Neural crest cell (in vitro differentiated cells): ENCODE measurements at places on chromosomes 5 and 9. TPM values are rescaled to one million over a fixed set of nuclear protein-coding genes. Genes with fewer than 3 reads are reported as not detected.

- no peak for DNase-seq
Observed at GRCh38 chr5:45454114-45454513, 242.1 kb downstream of the HCN1 start.

GRCh38 chr9:36930941-36931340 lies 103.1 kb downstream of the PAX5 start:
- no peak for DNase-seq

GRCh38 chr9:129006328-129007034 lies 21.6 kb downstream of the SH3GLB2 start:
- peak; percentile 65 for DNase-seq

DNA sequence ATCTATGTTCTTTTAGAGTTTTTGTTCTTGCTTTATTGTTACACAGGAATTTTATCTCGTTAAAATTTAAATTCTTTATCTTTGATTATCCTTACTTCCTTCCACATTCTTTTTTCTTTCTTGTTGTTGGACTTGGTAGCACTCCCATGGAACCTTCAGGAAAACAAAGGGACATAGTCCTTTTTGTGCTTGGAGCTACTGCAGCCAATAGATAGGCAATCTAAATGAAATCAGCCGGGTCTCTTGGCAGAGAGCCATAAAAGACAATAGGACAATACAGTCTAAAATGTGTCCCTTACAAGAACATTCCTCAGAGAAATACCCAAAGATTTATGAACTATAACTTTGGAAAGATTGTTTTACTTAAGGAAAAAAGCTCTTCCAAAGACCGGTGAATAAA lies 548.1 kb upstream of the C9orf72 start:
- DNase-seq = no peak

- DNase-seq = no peak
Observed at GRCh38 chr5:167381457-167381856, 910.0 kb upstream of the WWC1 start.

GRCh38 chr9:81841333-81841732 lies 86.9 kb upstream of the SPATA31D4 start:
- no peak for DNase-seq

DNA sequence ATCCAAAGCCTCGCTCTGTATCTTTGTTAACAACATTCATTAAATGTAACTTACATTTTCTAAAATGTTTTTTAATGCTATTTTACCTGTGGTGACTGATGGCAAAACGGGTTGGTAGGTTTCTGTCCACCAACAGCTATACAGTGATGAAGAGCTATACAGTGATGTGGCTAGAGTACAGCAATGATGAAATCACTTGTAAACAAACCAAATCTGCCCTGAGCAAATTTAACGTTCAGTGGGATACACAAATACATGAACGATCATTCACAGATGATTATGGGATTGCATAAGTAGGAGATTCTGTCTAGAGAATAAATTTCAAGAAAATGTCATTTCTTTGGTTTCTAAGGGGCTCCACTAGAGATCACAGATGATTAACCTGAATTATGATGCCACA lies 132.7 kb downstream of the MPDZ start:
- DNase-seq = no peak

- DNase-seq = no peak
Observed at GRCh38 chr5:132684491-132684890, 10.7 kb downstream of the IL4 start.

DNA sequence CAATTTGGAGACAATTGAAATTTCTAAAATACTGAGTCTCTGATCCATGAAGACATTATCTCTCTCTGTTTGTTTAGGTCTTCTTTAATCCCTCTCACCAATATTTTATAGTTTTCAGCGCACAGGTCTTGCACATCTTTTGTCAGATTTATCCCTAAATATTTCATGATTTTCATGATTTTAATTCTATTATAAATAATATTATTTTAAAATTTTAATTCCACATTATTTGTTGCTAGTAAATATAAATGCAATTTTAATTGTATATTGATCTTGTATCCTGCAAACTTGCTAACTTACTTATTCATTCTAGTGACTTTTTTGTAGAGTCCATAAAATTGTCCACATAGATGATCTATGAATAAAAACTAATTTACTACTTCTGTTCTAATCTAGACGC lies 112.6 kb upstream of the TNPO1 start:
- DNase-seq = no peak

- no peak for DNase-seq
Observed at GRCh38 chr5:68709239-68709638, 384.6 kb upstream of the SLC30A5 start.

DNA sequence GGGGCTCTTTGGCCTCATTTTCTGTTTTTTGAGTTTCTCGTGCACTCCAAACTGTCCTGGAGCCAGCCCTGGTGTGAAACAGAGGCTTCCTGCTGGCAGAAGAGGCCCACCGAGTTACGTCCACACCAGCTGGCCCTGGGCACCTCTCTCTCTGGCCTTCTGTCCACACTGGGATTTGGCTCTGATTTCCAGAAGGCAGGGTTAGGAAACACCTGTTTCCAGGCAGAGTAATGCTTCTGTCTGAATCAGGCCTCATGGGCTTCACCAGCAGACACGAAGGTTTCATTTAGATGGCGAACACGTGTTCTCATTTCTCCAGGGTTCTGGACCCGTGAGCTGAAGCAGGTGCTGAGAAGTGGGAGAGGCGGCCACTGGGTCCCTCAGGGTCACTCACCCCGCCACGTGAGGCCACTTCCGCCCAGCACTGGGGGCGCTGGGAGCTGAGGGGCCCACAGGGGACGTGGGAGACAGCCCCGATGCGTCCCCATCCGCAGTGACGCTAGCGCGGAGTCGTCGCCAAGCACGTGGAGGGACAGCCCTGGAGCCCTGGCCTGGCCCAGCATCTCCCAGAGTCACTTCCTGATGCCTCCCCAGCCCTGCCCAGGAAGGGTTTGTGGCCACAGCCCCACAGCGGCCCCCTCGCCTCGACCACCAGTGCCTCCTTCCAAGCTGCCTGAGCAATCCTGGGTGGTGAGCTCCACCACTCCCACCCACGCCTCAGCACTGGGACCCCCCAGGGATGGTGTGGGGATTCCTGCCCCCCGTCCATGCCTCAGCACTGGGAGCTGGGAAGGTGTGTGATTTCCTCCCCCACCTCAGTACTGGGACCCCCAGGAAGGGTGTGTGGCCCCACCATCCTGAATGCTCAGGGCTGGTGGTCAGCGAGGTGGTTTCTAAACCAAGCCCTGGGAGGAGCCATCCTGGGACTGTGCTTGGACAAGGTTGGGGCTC lies 4.9 kb upstream of the LRRC14B start:
- DNase-seq = no peak

GRCh38 chr5:82105457-82105856 lies 133.6 kb downstream of the ATG10 start:
- DNase-seq = no peak

- no peak for DNase-seq
Observed at GRCh38 chr5:96645091-96645490, 17.1 kb upstream of the CAST start.

DNA sequence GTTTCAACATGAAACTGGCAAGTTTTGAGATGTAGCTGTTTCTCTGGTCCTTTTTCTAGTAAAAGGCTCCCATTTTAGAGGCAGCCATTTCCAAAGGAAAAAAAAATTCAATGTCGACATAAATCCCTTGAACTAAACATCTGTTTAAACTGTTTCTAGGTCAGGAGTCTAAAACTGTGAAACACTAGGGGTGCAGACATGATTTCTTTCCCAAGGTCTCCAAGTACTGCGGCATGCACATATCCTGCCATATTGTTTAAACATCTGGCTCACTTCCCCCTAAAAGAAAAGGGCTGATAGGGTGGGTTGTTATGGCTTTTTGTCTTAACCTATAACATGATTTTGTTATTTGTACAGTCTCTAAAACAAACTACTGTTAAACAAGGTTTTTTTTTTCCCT lies 51.1 kb downstream of the NFIB start:
- no peak for DNase-seq

DNA sequence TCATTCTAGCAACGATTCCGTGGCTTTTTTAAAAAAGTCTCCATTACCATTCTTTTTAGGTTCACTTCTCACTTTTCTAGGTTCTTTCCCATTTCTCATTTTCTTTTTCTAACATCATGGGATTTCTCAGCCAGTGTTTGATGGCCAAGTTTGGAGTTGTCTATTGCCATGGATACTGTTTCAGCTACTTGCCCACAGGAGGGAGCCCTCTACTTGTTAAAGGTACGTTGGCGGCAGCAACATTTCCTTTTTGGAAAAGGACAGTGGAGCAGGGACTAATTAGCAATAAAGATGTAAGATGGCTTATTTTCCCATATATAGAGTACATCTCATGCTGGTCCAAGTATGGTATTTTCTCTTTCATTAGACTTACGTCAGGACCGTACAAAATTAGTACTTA lies 2257.5 kb upstream of the C9orf72 start:
- peak; percentile 31 for DNase-seq

- no peak for DNase-seq
Observed at GRCh38 chr5:12566441-12566840, 662.2 kb upstream of the CTNND2 start.

- DNase-seq = no peak
Observed at GRCh38 chr5:151624476-151624875, 33.3 kb upstream of the FAT2 start.

- no peak for DNase-seq
Observed at GRCh38 chr5:172148381-172148780, 39.6 kb downstream of the STK10 start.

- DNase-seq = no peak
Observed at GRCh38 chr9:111621895-111622480, 9.1 kb upstream of the DNAJC25 start.

GRCh38 chr9:130689937-130690700 lies 3.5 kb upstream of the EXOSC2 start:
- no peak for DNase-seq

DNA sequence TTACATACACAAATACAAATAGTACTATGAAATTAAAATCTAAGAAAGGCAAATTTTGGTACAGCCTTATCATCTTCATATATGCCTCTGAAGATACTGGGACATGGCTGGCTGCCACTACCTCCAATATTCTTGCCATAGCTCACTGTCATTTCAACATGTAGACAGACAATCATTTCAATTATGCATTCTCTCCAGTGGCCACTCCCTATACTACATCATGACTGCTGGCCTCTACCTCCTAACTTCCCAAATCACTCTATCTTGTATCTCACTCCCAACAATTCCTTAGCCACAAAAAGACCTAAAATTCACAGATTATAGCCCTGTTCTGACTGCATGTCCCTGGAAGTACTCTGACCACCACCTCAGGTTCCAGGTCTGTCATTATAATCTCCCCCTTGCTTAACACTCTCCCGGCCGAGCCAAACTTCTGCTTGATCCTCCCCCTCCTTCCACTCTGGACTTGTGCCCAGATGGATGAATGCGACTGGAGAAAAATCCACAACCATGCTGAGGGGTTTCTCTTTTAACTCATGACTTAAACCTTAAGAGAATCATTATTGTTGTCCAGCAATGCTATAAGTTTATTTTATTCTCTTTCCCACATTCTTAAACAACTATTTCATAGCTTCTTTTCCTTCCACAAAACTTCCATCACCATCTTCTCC lies 225.3 kb upstream of the TLE4 start:
- DNase-seq = no peak

DNA sequence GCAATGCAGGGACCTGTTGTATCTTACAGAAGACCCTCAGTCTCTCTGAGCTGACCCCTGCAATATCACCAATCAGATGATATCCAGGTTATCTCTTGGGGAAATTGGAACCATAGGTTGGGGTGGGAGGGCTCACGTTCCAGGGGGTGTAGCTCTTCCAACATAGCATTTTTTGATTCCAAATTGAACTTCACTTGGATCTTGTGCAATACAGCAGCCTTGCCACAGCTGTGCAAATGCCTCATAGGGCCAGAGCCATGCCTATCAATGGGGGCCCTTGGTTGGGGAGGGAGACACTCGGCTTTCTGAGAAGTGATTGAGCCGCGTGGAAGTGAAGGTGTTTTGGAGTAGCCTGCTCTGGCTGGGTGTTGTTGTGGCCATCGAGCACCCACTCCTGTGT lies 117.2 kb upstream of the PITX1 start:
- DNase-seq = no peak

- peak; percentile 45 for DNase-seq
Observed at GRCh38 chr5:54217826-54218503, 92.4 kb downstream of the ARL15 start.

- DNase-seq = no peak
Observed at GRCh38 chr9:32698706-32699277, 63.3 kb upstream of the TAF1L start.

DNA sequence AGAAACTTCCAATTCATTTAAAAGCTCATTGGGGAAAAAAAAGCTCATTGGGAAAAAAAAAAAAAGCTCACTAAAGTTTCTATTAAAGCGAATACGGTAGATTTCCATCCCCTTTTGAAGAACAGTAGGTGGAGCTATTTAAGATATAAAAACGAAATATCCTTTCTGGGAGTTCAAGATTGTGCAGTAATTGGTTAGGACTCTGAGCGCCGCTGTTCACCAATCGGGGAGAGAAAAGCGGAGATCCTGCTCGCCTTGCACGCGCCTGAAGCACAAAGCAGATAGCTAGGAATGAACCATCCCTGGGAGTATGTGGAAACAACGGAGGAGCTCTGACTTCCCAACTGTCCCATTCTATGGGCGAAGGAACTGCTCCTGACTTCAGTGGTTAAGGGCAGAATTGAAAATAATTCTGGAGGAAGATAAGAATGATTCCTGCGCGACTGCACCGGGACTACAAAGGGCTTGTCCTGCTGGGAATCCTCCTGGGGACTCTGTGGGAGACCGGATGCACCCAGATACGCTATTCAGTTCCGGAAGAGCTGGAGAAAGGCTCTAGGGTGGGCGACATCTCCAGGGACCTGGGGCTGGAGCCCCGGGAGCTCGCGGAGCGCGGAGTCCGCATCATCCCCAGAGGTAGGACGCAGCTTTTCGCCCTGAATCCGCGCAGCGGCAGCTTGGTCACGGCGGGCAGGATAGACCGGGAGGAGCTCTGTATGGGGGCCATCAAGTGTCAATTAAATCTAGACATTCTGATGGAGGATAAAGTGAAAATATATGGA lies at the start of gene PCDHGA12:
TSS of gene PCDHGA12 (plus strand) at position 176 of the 782 bp plus-strand sequence. CDS start at position 429, 253 bp downstream.
- no peak for DNase-seq

DNA sequence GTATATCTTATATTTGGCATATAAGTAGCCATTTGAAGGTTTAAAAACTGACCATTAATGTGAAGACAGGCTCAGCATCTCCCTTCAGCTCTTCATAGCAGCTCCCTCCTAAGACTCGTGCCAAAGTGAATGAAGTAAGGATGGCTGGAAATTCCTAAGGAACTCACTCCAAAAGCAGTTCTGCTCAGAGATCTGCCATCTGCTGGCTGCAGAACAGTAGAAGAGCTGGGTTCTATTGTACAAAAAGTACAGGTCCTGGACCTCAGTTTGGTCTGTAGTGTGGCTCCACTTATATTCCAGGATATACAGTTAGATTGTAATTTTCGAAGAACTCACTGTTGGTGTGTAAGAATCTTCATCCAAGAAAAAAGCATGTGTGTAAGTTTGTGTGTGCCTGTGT lies 104.9 kb upstream of the RUSC2 start:
- no peak for DNase-seq

- no peak for DNase-seq
Observed at GRCh38 chr5:94640176-94640575, 21.7 kb downstream of the SLF1 start.

GRCh38 chr5:172951371-172952033 lies 7.7 kb upstream of the RPL26L1 start:
- no peak for DNase-seq

- DNase-seq = no peak
Observed at GRCh38 chr9:78578072-78578471, 281.1 kb downstream of the PSAT1 start.

Gene PLAC8L1
- 1.8 and 3.3 TPM in 2 replicates for total RNA-seq

Gene WDR38
- total RNA-seq = not detected in 2 replicates

Gene MAPKAP1
- total RNA-seq = 63.4 and 74.3 TPM in 2 replicates

Gene S1PR3
- total RNA-seq = 7.5 and 7.9 TPM in 2 replicates

Gene CNTNAP3
- 5.4 and 6.0 TPM in 2 replicates for total RNA-seq

Gene CAMK2A
- total RNA-seq = 0.30 and 0.59 TPM in 2 replicates

Gene EXOSC2
- total RNA-seq = 98.8 and 103 TPM in 2 replicates
